ENCODE measurements at places on chromosomes 11 and 22. TPM values are rescaled to one million over a fixed set of nuclear protein-coding genes. Genes with fewer than 3 reads are reported as not detected.

Gene PKDREJ
- total RNA-seq: 0.04 TPM

GRCh38 chr11:55942785-55943392 is 6.7 kb upstream of the OR5I1 start:
- DNase-seq: no peak

DNA sequence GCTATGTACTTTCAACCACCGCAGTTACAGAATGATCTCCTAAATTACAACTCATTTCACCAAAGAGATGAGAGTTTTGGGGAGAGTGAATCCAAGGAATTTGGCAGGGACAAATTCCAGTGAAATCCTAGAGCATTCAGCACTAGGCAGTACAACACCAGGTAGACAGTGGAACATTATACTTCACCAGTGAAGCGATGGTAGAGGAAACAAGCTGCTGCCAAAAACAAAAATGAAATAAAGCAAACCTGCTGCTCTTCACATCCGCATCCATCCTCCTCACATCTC is 16.9 kb downstream of the SMCO4 start:
- DNase-seq: no peak

Gene CSF2RB
- not detected for total RNA-seq

DNA sequence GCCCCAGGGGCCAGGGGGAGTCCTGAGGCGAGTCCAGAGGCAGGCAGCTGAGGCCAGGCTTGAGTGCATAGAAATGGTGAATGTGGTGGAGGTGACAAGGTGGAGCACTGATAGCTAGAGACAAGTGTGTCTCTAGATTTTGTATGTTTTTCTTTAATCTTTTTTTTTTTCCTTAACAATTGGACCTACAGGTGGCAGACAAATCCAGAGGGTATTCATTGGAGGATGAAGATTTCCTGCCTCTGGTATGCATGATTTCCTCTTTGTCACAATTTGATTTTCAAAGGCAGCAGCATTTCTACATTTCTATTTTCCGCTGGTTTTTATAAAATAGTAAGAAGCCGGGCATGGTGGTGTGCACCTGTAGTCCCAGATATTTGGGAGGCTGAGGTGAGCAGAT is 47.7 kb upstream of the DKK3 start:
- no peak for DNase-seq

DNA sequence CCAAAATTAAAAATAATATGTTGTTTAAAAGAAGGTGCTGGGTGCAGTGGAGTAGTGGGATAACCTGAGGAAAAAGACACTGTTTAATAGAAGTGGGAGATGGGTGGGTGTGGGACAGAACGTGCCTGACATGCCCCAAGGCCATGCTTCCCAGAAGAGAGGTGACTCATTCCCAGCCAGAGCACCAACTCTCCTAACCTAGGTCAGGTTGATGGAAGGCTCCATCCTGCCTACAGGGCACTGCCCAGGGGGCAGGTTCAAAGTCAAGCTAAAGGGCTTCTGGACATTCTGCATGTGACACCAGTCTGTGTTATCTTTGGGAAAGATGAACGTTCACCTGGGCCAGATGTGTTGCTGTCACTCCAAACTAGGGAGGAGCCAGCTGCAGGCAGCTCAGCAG is 453.1 kb downstream of the SOX6 start:
- no peak for DNase-seq

GRCh38 chr11:73478737-73479347 is 102.6 kb downstream of the RELT start:
- DNase-seq: no peak

DNA sequence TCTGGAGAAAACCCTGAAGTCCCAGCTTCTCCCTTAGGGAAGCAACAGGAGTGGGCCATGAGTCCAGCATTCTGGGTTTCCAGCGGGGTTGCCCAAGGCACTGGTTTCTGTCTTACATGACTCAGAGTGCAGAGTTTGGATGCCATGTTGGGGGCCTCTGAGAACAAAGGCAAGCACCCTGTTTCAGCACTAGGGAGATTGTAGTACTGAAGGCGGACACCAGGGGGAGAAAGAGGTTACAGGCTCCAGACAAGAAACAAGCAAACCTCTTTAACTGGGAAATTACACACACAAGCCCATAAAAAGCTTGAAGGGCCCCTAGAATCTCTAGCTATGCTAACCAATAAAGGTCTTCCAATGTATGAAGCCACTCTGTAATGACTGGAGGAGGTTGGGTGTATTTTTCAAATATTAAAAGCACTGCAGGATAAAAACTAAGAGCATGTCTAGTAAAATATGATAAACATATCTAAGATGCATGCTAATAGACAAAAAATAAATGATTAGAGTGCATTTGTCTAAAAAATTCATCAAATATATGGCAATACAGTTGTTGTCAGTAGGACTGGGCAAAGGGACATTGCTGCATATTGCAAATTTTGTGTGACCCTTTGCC is 7.1 kb downstream of the MS4A6E start:
- peak; percentile 50 for DNase-seq

- no peak for DNase-seq
Measured at GRCh38 chr11:128726458-128727139, 32.7 kb downstream of the FLI1 start.

GRCh38 chr11:86551288-86552092 is 120.9 kb downstream of the ME3 start:
- no peak for DNase-seq

Measured in H1 (cell line).